Lung (tissue), 17 donors: ENCODE measurements at places on chromosomes 13 and 19.
A peak's percentile ranks its signal among the peaks of the same experiment; 100 is the strongest.

DNA sequence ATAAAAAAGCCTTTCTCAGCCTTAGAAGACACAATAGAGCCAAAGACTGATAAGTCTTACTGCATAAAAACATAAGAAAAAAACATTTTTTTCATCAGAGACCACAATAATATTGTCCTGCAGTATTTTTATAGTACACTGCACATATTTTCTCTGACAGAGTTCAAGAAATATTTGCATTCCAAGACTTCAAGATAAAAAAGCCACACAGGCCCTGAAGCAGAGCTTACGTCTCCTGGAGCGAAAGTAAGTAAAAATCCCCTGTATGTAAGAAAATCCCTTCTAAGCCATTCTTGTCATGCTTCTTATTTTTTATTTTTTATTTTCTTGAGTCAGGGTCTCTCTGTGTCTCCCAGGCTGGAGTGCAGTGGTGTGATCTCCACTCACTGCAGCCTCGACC is 755.9 kb downstream of the LIG4 start:
- DNase-seq: no peak

GRCh38 chr13:78265098-78265497 is 338.3 kb downstream of the POU4F1 start:
- DNase-seq: no peak

GRCh38 chr19:58531034-58531840 is 11.6 kb upstream of the ZBTB45 start:
- no peak for DNase-seq

- no peak for DNase-seq
Measured at GRCh38 chr13:76697288-76697687, 188.9 kb downstream of the KCTD12 start.

- no peak for DNase-seq
Measured at GRCh38 chr13:48906200-48906599, 69.5 kb upstream of the FNDC3A start.

GRCh38 chr13:33383724-33384577 is 98.4 kb upstream of the STARD13 start:
- DNase-seq: no peak

GRCh38 chr19:28301463-28301862 is 911.5 kb downstream of the UQCRFS1 start:
- DNase-seq: no peak

GRCh38 chr13:29597706-29598105 is 2.2 kb upstream of the SLC7A1 start:
- no peak for DNase-seq

GRCh38 chr19:45777395-45777961 is 4.8 kb downstream of the DMPK start:
- no peak for DNase-seq

DNA sequence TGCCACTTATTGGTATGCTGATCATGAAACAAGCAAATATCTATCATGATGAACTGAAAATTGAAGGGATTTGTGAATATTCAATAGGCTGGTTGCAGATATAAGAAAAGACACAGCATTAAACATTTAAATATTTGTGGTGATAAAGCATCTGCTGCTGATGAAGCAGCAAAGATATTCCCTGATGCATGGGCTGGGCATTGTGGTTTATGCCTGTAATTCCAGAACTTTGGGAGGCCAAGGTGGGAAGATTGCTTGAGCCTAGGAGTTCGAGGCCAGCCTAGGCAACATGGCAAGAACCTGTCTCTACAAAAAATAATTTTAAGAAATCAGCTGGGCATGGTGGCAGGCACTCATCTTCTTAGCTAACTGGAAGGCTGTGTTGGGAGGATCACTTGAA is 54.5 kb downstream of the GPR180 start:
- DNase-seq: no peak

DNA sequence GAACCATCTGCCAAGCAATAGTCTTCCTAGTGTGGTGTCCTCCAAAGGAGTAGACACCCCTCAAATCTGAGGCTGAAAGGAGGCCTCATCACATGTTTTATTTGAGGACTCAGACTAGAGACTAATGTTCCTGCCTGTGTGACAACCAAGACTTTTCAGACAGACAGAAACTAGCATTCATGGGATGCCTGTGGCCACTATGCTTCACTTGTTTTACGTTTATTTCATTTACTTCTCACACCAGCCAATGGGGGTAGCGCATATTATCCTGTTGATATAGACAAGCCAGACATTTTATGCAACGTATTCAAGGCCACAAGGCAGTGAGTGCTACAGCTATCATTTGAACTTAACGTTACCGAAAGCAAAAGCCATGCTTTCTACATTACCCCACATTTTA is 391.7 kb upstream of the HTR2A start:
- DNase-seq: no peak

- no peak for DNase-seq
Measured at GRCh38 chr19:41395355-41395754, 1.8 kb downstream of the EXOSC5 start.

DNA sequence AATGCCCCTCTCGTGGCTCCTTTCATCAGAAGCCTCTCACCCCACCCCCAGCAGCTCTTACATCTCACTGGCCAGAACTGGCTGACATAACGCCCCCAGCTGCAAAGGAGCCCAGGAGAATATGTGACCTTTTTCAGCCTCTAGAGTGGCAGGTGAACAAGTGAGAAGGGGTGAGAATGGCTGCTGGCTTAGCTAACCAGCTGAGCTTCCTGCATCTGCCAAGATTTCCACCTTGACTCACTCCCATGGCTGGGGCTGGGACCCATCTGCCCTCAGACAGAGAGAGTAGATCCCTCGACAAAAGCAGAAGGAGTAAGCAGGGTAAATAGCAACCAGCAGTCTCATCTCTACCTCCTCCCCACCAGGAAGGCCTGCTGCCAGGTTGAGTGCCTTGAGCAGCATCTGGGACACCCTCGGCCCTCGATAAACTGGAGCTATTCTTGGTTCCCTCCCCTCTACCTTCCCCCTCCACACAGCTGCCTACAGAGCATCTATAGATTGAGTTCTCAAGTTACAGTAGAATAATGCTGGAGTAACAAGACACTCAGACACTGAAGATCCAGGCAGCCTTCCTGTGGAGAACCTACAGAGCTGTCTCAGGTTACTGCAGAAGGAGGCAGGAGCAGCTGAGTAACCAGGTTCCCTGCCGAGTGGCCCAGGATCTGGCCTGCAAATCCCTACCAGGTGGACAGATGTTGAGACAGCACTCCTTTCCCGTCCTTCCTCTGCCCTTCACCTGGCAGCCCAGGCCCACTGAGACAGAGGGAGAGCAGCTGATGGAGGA is 15.5 kb downstream of the KASH5 start:
- DNase-seq: no peak

- peak; percentile 95 for DNase-seq
Measured at GRCh38 chr19:16327911-16328823, 3.5 kb downstream of the KLF2 start.

- no peak for DNase-seq
Measured at GRCh38 chr13:76868371-76868770, 17.8 kb downstream of the KCTD12 start.

- peak; percentile 68 for DNase-seq
Measured at GRCh38 chr13:24053519-24054251, 106.8 kb upstream of the SPATA13 start.

GRCh38 chr13:44795176-44795575 is 194.1 kb downstream of the NUFIP1 start:
- DNase-seq: no peak

- DNase-seq: no peak
Measured at GRCh38 chr13:44389060-44389666, 15.5 kb downstream of the SERP2 start.

DNA sequence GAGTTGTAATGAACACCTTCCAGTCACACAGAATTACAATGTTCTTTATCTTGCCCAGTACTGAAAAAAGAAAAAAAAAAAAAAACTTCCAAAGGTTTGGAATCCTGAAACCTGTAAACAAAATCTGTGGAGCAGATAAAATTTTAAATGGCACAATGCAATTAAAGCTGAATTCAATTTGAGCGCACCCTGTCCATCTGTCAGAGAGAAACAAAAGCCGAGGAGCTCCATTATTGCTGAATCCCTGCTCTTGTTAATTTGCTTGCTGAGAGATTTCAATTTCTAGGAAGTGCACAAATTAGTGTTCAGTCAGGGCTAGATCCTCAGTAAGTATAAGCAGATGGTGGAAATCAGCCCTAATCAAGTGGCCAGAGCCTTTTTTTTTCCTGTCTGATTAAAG is 65.2 kb downstream of the DACH1 start:
- DNase-seq: no peak

DNA sequence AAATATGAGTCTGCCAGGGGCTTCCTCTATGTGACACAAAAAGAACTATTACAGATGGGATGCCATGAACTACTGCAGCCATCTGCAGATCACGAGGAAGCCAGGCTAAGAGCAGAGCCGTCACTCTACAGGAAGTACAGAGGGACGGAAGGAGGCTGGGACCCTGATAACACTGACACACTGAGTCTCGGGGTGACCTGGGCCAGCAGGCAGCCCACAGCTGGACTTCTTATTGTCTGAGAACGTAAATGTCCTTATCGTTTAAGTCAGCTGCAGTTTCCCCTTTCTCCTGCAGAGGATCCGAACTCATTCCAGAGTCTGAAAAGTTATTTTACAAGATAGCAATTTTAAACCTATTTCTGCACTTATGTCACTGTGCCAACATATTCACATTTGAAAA is 20.7 kb downstream of the PARP4 start:
- no peak for DNase-seq

- no peak for DNase-seq
Measured at GRCh38 chr13:112270951-112271350, 105.2 kb upstream of the SPACA7 start.

DNA sequence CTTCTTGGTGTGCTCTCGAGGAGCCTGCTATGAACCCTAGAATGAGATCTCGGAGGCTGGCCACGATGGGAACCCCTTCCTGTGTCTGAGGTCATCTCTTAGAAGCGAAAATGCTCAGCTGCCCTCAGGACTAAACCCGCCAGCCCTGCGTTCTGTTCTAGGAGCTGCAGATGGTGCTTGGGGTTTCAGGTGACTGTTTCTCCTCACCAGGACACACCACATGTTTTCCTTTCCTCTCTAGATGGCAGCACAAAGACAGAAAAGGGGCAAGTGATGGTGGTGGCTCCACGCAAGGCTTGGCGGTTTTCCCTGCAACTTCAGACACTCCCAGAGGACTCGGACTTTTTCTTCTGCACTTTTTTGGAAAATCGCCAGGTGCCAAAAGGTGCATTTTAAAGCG is 60.1 kb downstream of the RNASEH2B start:
- peak; percentile 36 for DNase-seq

GRCh38 chr19:55648585-55649267 is 714 bp downstream of the CCDC106 start:
- DNase-seq: no peak

DNA sequence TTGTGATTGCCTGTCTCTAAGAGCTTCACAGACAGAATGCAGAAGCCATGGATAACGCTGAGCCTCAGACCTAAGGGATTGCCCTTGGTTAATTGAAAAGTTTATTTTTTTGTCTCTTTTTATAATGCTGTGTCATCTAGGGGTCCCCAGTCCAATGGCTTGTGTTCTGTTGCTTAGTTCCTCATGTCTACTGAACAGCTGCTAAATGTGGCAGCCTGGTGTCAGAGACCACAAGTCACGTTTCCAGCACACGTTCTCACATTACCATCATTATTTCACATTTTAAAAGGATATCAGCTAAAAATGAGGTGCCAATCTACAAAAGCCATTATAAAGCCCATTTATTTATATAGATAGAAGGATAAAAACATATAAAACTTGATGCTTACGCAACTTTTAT is 1362.0 kb downstream of the PCDH9 start:
- peak; percentile 89 for DNase-seq

- no peak for DNase-seq
Measured at GRCh38 chr13:109881347-109881725, 95.0 kb upstream of the IRS2 start.

- DNase-seq: no peak
Measured at GRCh38 chr19:21084343-21084742, 2.3 kb downstream of the ZNF714 start.

DNA sequence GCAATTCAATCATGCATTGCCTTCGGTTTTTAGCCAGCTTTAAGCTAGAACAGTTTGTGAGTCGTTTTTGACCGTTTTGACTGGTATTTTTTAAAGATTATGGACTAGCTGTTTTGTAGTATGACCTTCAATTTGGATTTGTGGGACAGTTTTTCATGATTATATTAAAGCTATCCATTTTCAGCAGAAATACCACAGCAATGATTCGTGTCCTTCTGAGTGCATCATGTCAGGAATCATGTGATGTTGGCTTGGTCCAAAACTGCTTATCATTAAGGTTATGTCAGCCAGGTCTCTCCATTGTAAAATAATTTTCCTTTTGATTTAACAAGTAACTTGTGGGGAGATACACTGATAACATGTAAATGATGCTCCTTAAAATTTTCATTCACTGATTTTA is 229.0 kb downstream of the POSTN start:
- no peak for DNase-seq

DNA sequence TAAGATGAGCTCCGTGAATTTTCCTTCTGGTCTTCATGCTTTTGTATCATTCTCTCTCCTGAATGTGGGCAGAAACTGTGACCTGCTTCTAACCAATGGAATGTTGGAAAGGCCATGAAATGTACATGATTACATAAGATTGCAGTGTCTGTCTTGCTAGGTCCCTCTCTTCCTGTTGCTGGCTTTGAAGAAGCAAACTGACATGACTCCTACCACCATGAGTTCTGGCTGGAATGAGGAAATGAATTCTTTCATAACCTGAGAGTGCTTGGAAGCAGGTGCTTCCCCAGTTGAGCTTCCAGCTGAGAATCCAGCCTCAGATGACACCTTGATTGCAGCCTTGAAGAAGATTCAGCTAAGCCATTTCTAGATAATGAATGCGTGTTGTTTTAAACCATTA is 275.0 kb upstream of the MIR17HG start:
- no peak for DNase-seq

- peak; percentile 83 for DNase-seq
Measured at GRCh38 chr13:99955747-99956472, 15.7 kb downstream of the ZIC5 start.

- no peak for DNase-seq
Measured at GRCh38 chr13:99299256-99299919, 7.8 kb downstream of the GPR183 start.

- DNase-seq: no peak
Measured at GRCh38 chr13:31761951-31762350, 22.6 kb downstream of the RXFP2 start.
